ENCODE measurements at places on chromosomes 3 and 15.
A peak's percentile ranks its signal among the peaks of the same experiment; 100 is the strongest.

GRCh38 chr3:155159301-155159700 is 79.2 kb downstream of the MME start:
- DNase-seq: no peak

- DNase-seq: no peak
Observed at GRCh38 chr3:48463703-48464102, 17.2 kb downstream of the ATRIP start.

DNA sequence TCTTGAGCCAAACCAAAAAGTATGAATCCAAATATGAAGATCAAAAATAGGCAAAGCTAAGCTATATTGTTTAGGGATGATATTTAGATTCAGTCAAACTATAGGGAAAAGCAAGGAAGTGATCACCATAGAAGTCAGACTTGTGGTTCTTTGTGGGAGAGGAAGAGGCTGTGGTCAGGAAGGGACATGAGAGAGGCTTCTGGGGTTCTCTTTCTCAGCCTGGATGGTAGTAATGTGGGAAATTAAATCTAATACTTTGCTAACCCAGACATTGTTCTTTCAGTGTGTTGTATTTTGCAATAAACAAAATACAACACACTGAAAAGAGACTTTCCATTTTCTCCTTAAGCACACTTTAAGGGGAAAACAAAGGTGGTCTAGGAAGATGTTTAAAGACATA is 3.1 kb downstream of the CX3CR1 start:
- no peak for DNase-seq

DNA sequence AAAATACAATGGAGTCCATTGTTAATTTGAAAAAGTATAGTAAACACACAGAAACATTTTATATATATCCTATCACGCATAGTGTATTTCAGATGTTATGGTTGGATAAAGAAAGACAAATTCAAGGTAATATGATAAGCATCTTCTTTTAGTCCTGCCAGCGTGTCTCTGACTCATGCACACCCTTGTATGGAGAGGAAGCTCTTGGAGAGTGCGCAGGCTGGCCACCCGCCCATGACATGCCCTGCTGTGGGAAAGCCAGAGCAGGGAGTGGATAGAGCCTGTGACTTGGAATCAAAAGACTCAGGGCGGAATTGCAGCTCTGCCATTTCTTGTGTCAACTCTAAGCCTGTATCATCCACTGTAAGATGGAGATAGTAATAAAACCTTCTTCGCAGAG is 23.0 kb upstream of the COPG1 start:
- peak; percentile 72 for DNase-seq

GRCh38 chr15:68204776-68205557 is at the start of gene CALML4:
Gene CALML4, minus strand, starts transcription at chr15:68205332. Its CDS starts 85 bp downstream, at chr15:68205247.
- no peak for DNase-seq

DNA sequence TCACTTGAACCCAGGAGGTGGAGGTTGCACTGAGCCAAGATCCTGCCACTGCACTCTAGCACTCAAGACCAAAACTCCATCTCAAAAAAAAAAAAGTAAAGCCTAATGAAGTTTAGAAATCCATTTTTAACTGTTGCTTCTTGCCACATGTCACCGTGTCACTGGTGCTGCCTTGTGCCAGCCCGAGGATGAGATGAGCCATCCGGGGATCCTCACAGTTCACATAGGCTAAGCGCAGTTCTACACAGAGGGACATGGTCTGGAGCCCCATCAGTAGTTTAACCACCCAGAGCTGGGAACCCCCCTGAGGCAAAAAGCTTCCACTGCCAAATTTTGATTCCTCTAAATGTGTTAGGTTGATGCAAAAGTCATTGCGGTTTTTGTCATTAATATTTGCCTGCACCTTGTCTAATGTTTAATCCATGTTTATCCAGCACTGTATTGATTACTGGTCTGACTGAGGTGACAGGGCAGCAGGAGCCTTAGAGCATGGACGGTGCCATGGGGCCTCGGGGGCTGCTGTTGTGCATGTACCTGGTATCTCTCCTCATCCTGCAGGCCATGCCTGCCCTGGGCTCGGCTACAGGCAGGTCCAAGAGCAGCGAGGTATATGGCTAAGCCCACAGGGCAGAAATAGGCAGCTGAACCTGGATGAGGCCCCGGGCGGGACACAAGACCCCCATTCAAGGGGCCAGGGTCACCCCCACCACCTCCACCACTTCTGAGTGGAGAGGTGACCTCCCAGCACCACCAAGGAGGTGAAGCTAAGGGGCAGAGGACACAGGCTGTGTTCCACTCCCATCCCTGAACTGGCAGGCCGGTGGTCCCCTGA is at the start of gene ITIH1:
Gene ITIH1 (plus strand): TSS at position 473 of the 832 bp plus-strand sequence. CDS start 17 bp downstream, at position 490.
- no peak for DNase-seq

DNA sequence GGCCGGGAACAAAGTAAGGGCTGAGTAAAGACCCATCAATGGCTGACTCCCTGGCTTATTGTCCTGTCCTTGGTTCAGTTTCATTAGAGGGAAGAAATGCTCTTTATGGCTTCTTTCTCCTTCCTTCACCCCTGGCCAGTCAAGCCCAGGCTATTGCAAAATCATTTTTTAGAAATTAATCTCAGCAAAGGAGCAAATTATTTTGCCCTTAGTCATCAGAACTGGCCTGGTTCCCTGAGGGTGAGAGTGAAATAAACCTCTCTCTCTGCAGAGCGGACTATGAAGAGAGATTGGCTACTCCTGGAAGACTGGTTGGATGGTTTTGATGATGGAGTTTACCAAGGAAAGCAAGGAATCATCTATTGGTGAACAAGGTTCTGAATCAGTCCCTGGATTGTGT is 52.7 kb upstream of the OXTR start:
- peak; percentile 88 for DNase-seq

DNA sequence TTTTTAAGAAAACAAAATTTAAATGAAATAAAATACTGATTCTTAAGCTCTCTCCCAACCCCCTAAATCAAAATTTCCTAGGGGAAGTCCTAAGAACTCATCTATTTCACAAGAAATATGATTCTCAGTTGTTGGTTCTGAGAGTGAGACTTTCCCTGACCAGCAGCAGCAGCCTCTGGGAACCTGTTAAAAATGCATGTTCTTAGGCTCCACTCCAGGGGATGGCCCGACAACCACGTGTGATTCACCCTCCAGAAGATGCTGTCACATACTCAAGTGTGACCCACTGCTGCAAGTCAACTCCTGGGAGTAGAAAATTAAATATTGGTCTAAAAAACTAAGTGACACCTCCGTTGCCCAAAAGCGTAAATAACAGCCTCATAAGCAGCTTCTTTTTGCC is 343.2 kb upstream of the NR2F2 start:
- DNase-seq: no peak
